NCI-H1092 (cell line): ENCODE measurements at places on chromosomes 12 and 14.

- DNase-seq = no peak
These were observed 61.8 kb upstream of the ATP2B1 start for GRCh38 chr12:89770391-89770790.

DNA sequence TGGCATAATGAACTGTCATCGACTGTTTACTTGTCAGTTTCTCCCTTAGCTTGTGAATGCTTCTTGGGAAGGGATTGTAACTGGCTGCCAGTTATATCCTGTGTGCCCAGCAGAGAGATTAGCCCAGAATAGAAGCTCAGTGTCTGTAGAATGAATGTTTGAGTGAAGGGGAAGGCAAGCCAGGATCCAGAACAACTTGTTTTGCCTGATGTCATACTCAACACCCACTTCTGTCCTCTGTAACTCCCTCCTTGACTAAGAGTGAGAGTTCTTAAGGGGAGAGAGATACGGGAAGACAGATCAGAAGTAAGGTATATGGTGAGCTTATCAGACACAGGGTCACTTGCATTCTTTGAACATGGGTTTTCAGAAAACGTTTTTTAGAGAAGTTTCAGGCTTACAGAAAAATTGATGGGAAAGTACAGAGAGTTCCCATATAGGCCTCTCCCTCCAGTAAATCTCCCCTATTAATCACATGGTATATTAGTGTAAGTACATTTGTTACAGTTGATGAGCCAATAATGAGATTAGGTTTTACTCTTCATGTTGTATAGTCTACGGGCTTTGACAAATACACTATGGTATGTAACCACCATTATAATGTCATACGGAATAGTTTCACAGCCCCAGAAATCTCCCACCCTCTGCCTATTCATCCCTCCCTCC is 5.6 kb upstream of the SPPL3 start:
- no peak for DNase-seq

GRCh38 chr12:53388932-53389331 is 9.0 kb downstream of the SP1 start:
- DNase-seq = no peak

DNA sequence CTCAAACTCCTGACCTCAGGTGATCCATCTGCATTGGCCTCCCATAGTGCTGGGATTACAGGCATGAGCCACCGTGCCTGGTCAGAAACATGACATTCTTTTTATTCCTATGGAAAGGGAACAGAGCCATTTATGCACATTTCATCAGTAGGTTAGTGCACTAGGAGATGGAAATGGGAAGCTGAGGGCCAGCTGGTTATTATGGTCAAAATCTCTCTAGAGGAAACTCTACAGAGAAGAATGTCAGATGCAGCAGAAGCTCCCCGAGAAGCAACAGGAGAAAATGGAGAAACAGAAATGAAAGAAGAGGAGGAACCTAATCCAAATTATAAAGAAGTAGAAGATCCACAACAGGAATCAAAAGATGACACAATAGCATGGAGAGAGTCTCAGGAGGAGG is 2.7 kb downstream of the CFAP251 start:
- no peak for DNase-seq

GRCh38 chr12:99901181-99901580 is 83.6 kb downstream of the ANKS1B start:
- DNase-seq = no peak

DNA sequence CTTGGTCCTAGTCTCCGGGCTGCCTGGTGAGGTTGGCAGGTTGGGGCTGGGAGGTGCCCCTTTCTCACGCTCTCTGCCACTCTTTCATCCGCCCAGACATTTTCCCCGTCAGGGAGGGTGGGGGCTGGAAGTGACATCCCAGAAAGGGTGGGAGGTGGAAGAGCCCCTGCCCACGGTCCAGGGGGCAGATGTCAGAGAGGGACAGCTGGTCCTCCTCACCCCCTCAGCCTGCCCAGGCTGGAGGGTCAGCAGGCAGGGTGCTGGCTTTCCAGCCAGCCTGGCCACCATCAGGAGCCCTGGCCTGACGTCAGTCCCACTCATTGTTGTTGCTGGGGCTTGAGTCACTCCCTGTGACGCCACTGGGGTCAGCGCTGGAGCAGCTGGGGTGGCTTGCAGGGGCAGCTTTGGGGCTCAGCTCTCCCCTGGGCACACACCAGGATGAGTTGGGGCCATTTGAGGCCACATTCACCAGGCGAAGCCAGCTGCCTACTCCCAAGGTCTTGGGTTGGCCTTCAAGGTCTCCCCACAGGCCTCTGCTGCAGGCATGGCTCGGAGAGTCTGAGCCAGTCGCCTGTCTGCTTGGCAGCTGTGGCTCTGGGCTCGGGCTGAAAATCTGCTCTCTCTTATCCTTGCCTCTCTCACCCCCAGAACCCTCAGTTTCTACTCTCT is 5.7 kb upstream of the ATG101 start:
- DNase-seq = no peak

DNA sequence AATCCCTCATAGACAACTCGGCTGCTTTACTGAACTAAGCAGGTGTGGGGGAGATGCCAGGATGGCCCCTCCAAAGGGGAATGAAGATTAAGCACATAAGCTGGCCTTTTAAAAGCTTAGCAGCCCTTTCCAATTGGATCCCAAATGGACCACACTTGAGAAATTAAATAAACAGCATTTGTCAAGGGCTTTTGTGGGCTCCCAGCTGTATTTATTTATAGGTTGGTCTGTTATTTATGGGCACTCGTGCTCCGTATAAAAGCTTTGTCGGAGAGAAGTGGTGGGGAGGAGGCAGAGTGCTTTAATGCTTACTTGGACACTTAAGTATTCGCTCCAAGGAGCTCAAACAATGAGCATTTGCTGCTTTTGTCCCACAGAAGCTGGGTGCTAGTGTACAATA is 580.2 kb downstream of the MED13L start:
- DNase-seq = peak; percentile 84

GRCh38 chr14:56724013-56724412 is 86.3 kb downstream of the OTX2 start:
- no peak for DNase-seq

DNA sequence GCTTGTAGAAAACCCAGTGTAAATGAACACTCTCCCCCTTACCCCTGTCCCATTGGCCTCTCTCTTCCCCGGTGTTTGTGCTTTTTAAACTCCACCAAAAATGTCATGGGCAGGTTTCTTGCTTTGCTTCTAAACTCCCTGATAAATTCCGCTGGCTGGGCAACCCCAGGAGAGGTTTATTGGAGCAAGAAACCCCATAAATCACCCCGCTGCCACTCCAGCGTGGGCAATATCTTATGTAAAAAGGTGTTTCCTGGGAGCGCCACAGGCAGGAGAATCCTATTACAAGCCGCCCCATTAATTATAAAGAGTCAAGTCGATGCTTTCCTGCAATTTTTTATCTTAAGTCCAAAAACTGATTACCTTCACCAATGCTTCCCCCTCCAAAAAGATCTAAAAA is 22.8 kb downstream of the LHX5 start:
- no peak for DNase-seq
